ENCODE measurements at places on chromosomes 5 and 9. TPM values are rescaled to one million over a fixed set of nuclear protein-coding genes. Genes with fewer than 3 reads are reported as not detected.

GRCh38 chr9:95689669-95690068 lies 172.9 kb upstream of the PTCH1 start:
- H3K36me3 ChIP-seq, result no peaks in the 10 kb centered on the region
- no peak overlapping the region for H3K4me3 ChIP-seq
- no peaks in the 10 kb centered on the region for H3K4me1 ChIP-seq
- no peaks in the 10 kb centered on the region for H3K27me3 ChIP-seq

- H3K4me1 ChIP-seq, result no peaks in the 10 kb centered on the region
- no peaks in the 10 kb centered on the region for H3K36me3 ChIP-seq
- no peak overlapping the region for H3K27ac ChIP-seq
- no peak overlapping the region for H3K4me3 ChIP-seq
- DNase-seq, result no peak
Measured at GRCh38 chr5:176579323-176579722, 30.2 kb downstream of the CDHR2 start.

DNA sequence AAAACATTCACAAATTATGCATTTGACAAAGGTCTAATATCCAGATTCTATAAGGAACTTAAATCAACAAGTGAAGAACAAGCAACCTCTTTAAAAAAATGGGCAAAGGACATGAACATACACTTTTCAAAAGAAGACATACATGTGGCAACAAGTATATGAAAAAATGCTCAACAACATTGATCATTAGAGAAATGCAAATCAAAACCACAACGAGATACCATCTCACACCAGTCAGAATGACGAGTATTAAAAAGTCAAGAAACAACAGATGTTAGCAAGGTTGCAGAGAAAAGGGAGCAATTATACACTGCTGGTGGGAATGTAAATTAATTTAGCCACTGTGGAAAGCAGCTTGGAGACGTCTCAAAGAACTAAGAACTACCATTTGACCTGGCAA lies 38.9 kb upstream of the TNFSF15 start:
- H3K27me3 ChIP-seq, result no peaks in the 10 kb centered on the region
- no peak overlapping the region for H3K4me3 ChIP-seq
- DNase-seq, result no peak
- H3K4me1 ChIP-seq, result peaks cover 9% of the 10 kb centered on the region

DNA sequence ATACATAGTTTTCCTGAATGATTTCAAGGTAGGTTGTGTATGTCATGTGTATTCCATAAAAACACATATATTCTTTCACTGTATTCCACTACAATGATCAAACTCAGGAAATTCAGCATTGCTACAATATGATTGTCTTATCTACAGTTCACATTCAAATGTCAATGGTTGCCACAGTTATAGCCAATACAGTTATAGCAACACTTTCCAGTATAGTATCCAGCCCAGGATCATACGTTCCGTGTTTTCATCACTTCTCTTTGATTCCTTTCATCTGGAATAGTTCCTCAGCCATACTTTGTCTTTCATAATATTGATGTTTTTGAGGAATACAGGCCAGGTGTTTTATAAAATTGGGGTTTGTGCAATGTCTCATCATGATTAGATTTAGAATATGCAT lies 9.5 kb downstream of the OR2S2 start:
- peak overlapping the region; percentile 48 for H3K27ac ChIP-seq
- H3K4me3 ChIP-seq, result no peak overlapping the region
- H3K4me1 ChIP-seq, result peaks cover 59% of the 10 kb centered on the region
- no peak for DNase-seq
- no peaks in the 10 kb centered on the region for H3K27me3 ChIP-seq
- H3K36me3 ChIP-seq, result no peaks in the 10 kb centered on the region

DNA sequence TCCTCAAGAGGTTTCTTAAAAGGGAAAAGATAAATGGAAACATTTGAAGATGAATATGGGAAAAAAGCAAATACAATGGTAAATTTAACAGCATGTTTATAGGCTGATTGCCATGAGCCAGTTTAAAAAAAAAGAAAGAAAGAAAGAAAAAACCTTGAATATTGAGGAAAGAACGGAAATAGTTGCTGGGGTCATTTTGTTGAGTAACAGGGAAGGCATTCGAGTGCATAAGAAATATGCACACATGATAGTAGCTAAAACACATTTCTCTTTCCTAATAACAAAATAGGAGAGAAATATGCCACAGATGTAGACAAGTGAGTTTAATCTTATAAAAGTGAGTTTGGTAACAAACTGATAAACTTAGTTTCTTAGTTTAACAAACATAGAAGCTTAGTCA lies 864.6 kb upstream of the ACO1 start:
- DNase-seq, result no peak
- H3K4me3 ChIP-seq, result no peak overlapping the region
- H3K4me1 ChIP-seq, result no peaks in the 10 kb centered on the region
- no peak overlapping the region for H3K27ac ChIP-seq
- no peaks in the 10 kb centered on the region for H3K36me3 ChIP-seq

GRCh38 chr5:140362875-140363630 lies 3.1 kb downstream of the SLC4A9 start:
- peak; percentile 51 for DNase-seq
- H3K36me3 ChIP-seq, result no peaks in the 10 kb centered on the region
- H3K27me3 ChIP-seq, result peaks cover 2% of the 10 kb centered on the region
- H3K27ac ChIP-seq, result no peak overlapping the region
- H3K4me1 ChIP-seq, result peaks cover 12% of the 10 kb centered on the region

- peaks cover 18% of the 10 kb centered on the region for H3K27me3 ChIP-seq
- no peaks in the 10 kb centered on the region for H3K4me1 ChIP-seq
- no peak for DNase-seq
- H3K4me3 ChIP-seq, result no peak within 1 kb of the TSS
Measured at GRCh38 chr9:72149231-72149975, at the start of gene GDA. Gene GDA, plus strand, starts transcription at chr9:72149440. Its CDS starts 120 bp downstream, at chr9:72149560.

GRCh38 chr5:97149709-97150108 lies 7.3 kb upstream of the LIX1 start:
- H3K36me3 ChIP-seq, result no peaks in the 10 kb centered on the region
- H3K4me3 ChIP-seq, result no peak overlapping the region
- no peak overlapping the region for H3K27ac ChIP-seq
- peaks cover 12% of the 10 kb centered on the region for H3K27me3 ChIP-seq
- no peaks in the 10 kb centered on the region for H3K4me1 ChIP-seq

- peak; percentile 1 for DNase-seq
- no peak overlapping the region for H3K27ac ChIP-seq
- H3K36me3 ChIP-seq, result no peaks in the 10 kb centered on the region
- no peaks in the 10 kb centered on the region for H3K27me3 ChIP-seq
- H3K4me1 ChIP-seq, result no peaks in the 10 kb centered on the region
Measured at GRCh38 chr9:108621991-108622855, 233.6 kb downstream of the ACTL7B start.

DNA sequence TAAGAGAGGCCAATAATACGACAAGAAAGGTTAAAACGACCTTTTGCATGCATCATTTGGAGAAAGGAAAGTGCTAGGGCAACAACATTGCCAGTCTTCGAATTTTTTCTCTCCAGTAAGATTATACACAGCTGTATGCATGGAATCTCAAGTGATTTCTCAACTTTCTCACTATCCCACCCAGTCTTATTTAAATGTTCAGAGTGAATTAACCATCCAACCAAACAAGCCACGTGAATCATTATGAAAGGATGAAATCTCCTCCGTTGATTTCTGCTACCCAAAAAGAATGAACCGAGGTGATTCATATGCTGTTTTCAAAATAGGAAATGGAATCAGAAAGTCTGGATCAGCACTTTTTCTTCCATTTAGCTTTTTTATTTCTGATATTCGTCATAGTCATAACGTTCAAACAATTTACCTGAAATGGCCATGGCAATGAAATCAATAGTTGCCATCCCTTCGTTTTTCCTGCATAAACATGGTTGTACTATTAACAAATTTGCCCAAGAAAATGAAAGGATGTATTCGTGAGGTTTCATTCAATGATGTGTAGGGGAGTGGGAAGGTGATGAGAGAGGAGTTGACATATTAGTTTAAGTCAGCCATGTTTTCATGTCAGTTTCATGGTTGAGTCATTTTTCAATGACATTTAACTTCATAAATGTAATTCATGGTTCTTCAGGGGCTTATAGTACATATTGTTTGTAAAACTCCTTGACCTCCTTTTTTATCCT lies 170.9 kb upstream of the WWC1 start:
- H3K4me1 ChIP-seq, result peaks cover 55% of the 10 kb centered on the region
- no peaks in the 10 kb centered on the region for H3K27me3 ChIP-seq
- H3K36me3 ChIP-seq, result no peaks in the 10 kb centered on the region

GRCh38 chr5:90551376-90551775 lies 7.2 kb upstream of the ADGRV1 start:
- H3K27ac ChIP-seq, result no peak overlapping the region
- H3K36me3 ChIP-seq, result no peaks in the 10 kb centered on the region
- no peak overlapping the region for H3K4me3 ChIP-seq
- H3K4me1 ChIP-seq, result peaks cover 6% of the 10 kb centered on the region

DNA sequence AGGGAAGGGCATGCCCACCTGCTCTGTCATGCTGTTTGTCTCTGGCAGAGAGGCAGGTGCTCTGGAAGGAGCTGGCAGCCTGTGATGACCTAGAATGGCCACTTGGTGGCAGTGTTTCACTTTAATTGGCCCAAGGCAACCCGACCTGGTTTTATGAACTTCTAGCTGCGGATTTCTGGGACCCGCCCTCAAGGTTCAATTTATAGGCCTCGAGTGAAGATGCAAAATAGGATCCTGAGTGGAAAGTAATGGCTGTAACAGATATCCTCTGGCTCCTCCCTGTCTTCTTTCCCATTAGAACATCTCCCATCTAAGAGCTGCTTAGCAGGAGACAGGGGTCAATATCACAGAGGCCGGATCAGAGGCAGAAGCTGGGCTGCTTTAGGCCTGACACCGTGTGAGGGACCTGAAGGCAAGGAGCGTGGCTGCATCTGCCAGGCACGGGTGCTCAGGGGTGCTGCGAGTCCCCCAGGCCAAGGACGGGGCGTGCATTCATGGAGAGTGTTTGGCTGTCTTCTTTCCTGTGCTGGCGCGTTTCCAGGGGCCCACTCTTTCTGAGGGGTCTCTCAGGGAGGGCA lies 56.7 kb upstream of the SLC28A3 start:
- H3K4me1 ChIP-seq, result peaks cover 14% of the 10 kb centered on the region
- peak overlapping the region; percentile 24 for H3K27ac ChIP-seq
- 0 out of 2 replicates have a peak, but pooled peaks cover 2% of the 10 kb centered on the region for H3K27me3 ChIP-seq
- peaks cover 4% of the 10 kb centered on the region for H3K36me3 ChIP-seq
- DNase-seq, result peak; percentile 62

GRCh38 chr9:133842174-133842573 lies 104.0 kb upstream of the SARDH start:
- DNase-seq, result no peak
- H3K27ac ChIP-seq, result no peak overlapping the region
- peaks cover 7% of the 10 kb centered on the region for H3K27me3 ChIP-seq

DNA sequence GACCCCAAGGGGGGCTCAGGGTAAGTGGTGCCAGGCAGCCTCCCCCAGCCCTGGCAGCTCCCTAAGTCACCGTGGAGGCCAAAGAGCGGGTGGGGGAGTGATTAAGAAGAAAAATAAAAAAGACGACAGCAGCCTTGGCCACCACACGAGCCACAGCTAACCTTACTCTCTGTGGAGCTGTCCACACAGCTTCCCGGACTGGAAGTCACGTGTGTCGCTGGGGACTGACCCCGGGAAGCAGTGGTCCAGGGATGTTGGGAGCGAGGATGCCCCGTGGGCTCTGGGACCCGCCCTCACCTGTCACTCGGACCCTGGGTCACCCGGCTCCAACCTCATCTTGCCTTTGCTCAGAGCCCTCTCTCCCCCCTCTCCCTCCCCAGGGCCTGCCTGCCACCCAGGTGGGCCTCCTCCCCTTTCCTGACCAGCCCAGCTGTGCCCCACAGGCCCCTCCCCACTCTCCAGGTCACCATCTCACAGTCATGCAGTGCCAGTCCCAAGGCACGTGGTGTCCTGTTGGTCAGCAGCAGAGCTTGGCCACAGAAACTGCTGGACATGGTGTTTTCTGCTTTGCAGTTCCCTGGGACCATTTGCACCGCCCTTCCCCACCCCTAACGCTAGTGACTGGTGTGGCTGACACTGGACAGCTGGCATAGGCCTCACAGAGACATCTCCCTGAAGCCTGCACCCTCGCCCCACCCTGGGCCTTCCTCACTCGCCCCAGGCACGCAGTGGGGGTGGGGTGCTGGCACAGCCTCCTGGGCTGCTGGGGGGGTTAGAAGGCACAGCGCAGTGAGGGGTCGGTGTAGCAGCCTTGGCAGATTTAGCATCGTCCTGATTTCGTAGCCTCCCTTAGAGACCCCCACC lies 9.8 kb upstream of the EXOC3 start:
- H3K4me1 ChIP-seq, result peaks cover 30% of the 10 kb centered on the region
- peaks cover 22% of the 10 kb centered on the region for H3K27me3 ChIP-seq

The ADAMTS2 gene
- 38.4 TPM for total RNA-seq

The SCAI gene
- total RNA-seq, result 5.1 TPM

All from HFFc6 (cell line).